ENCODE measurements at places on chromosomes 12 and 14.

DNA sequence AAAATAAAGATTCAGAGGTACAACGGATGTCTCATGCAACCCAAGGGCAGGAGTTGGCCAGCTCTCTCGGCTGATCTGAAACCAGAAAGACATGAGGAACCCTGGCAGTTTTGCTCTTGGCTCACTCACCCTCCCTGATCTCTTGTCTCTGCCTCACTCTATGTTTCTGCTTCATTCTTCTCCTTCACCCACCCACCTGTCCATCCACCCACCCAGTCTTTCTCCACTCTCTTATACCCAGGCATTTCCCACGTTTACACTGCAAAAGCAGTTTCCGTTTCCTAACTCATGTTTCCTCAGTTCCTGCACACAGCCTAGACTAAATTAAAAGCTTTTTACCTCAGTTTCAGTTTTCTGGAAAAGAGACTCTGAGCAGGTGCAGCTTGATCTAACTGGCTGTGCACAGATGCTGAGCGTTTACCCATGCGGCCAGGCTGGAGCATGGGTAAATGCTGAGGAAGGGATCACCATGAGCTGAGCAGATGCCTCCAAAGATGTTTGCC lies 157.6 kb downstream of the PRKCH start:
- no peak for DNase-seq

DNA sequence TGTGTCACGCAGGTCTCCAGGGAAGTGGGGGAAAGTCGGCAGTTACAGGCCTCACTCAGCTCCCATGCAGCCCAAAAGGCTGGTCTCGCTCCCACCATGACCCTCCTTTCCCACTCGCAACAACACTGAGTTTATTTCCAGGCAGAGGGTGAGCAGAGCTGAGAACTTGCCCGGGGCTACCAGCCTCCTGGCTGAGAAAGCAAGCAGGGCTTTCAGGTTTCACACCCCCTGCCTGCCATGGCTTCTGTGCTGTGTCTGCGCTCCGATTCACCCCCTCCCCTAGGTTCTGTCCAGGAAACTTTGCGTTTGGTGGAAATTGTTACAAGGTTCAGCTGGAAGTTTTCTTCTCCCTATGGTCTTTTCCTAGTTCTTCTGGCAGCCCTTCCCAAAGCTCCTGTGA lies 17.1 kb downstream of the OR10G2 start:
- no peak for DNase-seq

- no peak for DNase-seq
Observed at GRCh38 chr14:56274556-56274955, 156.3 kb downstream of the PELI2 start.

- DNase-seq, result no peak
Observed at GRCh38 chr14:86766469-86766868, 1226.5 kb downstream of the GALC start.

GRCh38 chr12:122054842-122055520 lies 23.6 kb upstream of the MLXIP start:
- DNase-seq, result no peak

DNA sequence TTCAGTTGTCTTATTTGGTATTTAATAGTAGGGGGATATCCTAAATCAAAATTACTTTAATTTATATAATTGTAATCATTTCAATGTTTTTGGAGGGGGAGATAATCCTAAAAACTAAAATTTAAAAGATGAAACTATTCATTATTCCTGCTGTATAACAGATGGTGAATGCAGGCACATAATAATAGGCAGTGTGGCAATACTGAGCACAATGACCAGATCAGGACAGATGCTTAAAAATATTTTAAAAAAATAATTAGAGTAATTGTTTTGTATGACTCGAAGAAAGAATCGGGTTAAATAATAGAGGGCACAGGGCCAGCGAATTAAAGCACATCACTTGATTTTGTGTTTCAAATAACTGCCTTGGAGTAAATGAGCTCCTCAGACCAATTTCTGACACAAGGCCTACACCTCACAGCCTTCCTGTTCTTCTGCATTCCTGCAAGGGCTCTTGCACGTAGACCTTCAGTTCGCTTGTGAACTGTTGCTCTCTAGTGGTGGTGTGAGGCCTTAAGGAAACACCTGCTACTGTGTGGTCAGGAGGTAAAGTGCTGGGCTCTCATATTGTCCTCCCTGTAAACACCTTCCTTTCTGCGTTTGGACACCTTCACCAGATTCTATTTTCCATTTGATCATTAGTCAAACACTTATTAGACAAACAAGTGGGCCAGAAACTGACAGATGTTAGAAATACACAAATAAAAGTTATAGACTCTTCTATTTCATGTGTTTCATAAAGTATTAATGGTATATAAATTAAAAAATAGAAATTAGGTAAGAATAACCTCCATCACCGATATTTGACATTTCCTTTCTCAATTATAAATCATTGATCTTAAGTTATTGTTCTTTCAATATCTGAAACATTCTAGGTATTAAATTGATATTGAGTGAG lies 29.3 kb upstream of the KLRF1 start:
- DNase-seq, result peak; percentile 42

- no peak for DNase-seq
Observed at GRCh38 chr12:85191-85666, 18.7 kb downstream of the IQSEC3 start.

DNA sequence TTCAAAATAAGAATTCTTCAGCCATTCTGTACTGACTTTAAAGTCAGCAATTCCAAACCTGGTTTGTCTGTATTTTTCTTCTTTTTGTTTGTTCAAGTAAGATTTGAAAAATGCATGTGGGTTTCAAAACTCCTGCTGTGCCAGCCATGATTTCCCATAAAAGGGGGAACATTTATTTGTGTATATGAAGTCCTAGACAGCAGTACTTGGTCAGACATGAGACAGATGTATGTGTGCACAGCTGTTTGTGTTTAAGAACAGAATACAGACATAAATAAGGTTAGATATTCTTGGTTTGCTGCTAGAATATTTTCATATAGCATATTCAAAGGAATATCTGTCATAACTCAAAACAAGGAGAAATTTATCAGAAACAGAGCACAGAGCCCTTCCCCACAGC lies 236.0 kb downstream of the ADAMTS20 start:
- no peak for DNase-seq

GRCh38 chr12:90245391-90245790 lies 536.8 kb upstream of the ATP2B1 start:
- DNase-seq, result no peak

- DNase-seq, result no peak
Observed at GRCh38 chr12:52559979-52560378, 7.0 kb upstream of the KRT71 start.

DNA sequence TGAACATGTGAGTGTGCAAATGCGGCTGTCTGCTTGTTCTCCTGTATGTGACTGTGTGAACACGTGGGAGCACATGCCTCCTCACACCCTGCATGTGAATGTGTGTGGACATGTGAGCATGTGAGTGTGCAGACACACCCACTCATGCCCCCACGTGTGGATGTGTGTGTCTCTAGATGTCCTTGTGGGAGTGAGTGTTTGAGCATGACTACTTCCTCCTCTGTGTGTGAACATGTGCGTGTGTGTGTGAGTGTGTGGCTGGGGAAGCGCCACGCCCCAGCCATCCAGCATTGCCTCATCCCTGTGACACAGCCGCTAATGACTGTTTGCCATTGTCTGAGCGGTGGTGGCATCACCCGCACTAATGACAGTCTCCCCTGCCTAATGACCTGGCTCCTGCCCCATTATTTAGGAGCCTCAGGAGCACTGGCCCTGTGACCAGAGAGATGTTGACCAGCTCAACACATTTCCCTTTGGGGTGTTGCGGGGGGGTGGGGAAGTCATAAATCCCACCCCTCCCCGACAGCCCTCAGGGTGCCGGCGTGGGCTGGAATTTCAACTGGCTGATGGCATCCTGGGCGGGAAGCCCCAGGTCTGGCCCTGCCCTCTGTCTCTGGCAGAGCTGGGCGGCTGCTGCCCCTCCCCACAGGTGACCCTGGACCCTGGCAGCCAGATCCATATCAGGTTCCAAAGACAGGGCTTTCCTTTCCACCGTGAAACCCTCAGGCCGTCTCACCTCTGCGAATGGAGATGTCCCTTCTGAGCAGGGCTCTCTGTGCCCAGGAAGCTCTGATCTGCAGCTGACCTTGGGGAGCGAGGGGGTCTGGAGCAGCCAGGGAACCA lies 11.5 kb upstream of the KRT80 start:
- DNase-seq, result no peak

DNA sequence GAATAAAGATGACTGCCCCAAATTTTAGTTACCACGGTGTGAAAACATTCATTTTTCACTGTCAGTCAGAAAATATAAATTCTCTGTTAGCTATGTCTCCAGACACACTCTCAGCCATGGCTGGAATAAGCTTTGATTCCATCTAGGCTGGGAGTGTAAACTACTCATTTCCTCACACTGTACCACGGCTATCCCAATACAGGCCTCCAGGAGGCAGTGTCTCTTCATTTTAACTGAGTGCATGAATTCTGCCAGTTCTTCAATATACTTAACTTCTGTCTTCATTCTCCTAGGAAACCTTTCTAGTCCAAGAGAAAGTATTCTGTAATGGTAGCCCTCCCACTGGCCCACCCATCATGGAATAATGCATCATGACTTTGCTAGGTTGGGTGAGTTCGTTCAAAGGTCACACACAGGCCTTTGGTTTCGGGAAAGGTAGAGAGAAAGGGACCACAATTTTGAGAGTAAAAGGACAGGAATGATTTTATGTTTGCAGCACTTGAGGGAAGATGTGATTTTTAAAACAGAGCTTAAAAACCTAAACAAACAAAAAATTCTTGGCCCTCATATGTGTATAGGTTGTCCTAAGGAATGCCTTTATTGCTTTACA lies 381.1 kb downstream of the SEC23A start:
- DNase-seq, result peak; percentile 14

DNA sequence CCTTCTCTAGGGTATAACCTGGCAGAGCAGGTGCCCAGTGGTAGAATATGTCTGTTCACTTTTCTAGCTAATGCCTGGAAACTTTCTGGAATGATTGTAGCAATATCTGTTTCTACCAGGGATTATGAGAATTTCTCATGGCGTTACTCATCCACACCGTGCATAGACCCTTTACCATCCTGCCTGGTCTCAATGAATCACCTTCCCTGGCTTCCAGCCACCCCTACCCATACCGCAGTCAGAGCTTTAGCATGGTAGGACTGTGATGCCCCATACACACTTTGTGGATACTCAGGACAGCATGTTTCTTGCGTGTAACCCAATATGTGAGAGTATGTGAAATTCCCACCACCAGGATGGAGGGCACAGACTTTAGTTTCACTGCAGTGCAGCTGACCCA lies 45.4 kb downstream of the TUNAR start:
- no peak for DNase-seq

DNA sequence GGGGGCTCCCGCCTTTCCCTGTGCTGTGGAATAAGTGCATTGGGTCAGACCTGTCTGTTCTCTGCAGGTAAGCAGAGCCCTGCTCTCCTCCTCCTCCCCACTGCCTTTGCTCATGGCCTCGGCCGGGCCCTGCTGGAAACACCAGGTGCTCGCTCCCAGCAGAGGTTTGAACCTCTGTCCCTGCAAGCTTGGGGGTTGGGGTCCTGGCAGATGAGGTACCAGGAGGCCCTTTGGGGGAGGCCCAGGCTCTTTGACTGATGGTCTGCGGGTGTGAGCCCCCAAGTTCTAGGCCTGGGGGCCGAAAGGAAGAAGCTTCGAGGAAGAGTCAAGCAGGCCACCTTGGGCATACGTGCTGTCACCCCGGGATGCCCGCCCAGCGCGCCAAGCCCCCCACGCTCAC lies 22.1 kb upstream of the CEP170B start:
- no peak for DNase-seq

DNA sequence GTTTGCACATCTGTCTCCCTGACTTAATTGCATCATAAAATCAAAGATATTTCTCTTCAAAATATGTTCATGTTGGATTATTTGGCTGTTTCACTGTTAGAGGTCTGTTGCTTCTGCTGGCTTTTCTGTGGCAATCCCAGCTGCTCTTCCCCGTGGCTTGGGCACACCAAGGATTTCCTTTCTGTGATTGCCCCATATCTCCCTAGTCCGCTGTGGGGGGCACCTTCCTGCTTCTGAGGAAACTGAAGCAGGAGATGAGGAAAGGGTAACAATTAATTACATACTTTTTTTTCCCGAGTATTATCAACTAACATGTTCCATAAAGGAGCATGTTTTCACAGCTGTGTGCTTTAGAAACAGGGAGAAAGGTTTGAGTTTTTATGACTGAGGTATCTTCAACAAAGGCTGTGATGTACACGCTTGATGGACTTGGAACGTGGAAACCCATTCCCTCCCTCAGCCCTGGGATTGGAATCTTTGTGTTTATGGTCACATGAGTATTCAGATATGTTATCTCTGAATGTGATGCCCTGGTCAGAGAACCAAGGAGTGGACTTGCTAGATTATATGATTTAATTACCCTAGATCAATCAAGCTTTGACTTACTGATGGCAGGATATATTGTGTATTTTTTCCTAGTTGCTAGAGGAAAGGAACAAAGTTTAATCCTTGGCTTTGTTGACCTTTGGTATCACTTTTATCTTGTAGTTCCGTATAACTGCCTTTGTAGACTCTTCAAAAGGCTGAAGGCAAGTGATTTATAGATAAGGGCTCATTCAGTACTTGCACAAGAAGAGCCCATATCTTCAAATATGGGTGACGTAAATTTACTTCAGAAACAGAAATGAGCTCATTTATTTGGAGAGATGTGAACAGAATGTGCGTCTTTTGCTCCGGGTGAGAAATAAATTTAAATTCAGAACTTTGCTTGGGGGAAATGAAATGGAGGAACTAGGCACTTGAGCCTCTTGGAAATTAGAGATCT lies 46.7 kb downstream of the BORCS5 start:
- no peak for DNase-seq

DNA sequence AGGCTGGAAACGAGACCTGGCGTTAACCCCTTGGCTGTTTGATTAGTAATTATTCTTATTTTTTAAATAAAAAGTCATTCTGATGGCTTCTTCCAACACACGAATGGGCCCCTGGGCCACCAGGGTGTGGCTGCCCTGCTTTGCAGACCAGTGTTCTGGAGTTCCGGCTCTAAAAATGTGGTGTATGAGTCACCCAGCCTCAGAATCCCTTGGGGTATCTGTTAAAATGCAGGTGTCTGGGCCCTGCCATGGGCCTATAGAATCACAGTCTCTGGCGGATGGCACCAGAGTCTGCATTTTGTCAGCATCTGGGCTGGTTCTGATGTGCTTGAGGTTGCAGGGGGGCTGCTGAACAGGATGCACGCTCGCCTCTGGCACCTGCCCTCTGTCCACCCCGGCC lies 2.5 kb upstream of the PSMC1 start:
- DNase-seq, result no peak

DNA sequence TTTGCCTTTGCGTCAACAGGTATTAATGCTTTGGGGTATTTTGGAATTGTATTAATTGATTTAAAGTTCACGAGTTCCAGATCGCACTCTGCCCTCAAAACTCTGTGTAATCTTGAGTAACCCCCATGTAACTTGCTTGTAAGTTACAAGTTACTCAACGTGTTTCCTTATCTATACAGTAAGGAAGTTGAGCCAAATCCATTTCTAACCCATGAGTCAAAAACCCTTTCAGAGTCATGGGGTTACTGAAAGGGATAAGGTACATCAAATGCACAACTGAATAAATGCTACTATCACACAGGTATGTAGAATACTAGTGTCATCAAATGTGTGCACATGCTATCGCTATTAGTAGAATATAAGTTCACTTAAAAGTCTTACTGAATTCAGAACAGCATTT lies 28.6 kb upstream of the ADAMTS20 start:
- no peak for DNase-seq

GRCh38 chr14:23694085-23694948 lies 58.2 kb downstream of the DHRS2 start:
- no peak for DNase-seq

Data from activated CD4-positive, alpha-beta T cell treated with anti-CD3 and anti-CD28 coated beads for 24 hours (primary cell).